ENCODE measurements at places on chromosomes 4 and X. TPM values are rescaled to one million over a fixed set of nuclear protein-coding genes. Genes with fewer than 3 reads are reported as not detected.

Gene GAGE12E
- not detected for total RNA-seq

Gene EDNRA
- total RNA-seq, result not detected

Gene XK
- total RNA-seq, result 0.04 TPM

Gene ARHGAP36
- total RNA-seq, result not detected

Gene HELT
- not detected for total RNA-seq

Gene P2RY8
- total RNA-seq, result 107 TPM

GRCh38 chr4:94411296-94411695 is 40.4 kb upstream of the PDLIM5 start:
- no peaks in the 10 kb centered on the region for H3K4me1 ChIP-seq
- no peaks in the 10 kb centered on the region for H3K36me3 ChIP-seq
- H3K27me3 ChIP-seq, result peaks cover 18% of the 10 kb centered on the region
- no peak for DNase-seq

GRCh38 chrX:76172325-76172893 is 453 bp upstream of the PBDC1 start:
- H3K27ac ChIP-seq, result peak overlapping the region; percentile 96
- DNase-seq, result no peak
- peaks cover 47% of the 10 kb centered on the region for H3K4me1 ChIP-seq
- peak overlapping the region; percentile 94 for H3K4me3 ChIP-seq

- no peak overlapping the region for H3K4me3 ChIP-seq
- H3K27me3 ChIP-seq, result peaks cover 2% of the 10 kb centered on the region
- H3K4me1 ChIP-seq, result no peaks in the 10 kb centered on the region
- H3K27ac ChIP-seq, result no peak overlapping the region
Measured at GRCh38 chrX:153492543-153492942, 2.2 kb upstream of the BGN start.

DNA sequence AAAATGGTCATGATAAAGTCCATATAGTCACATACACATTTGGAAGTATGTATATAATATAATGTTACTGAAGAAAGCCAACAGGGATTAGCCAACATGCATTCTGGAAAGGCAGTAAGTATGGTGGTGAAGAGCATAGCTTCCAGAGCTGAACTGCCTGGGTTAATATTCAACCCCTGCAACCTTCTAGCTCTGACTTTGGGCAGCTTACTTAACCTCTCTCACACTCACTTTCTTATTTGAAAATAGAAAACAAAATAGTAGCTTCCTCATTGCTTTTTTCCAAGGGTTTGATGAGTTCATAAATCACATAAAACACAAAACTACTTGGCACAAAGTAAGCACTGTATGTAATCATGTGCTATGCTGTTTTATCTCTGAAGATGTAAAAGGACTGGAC is 216.4 kb downstream of the CHIC2 start:
- H3K4me1 ChIP-seq, result no peaks in the 10 kb centered on the region
- H3K27ac ChIP-seq, result no peak overlapping the region
- no peak for DNase-seq
- no peak overlapping the region for H3K4me3 ChIP-seq
- no peaks in the 10 kb centered on the region for H3K36me3 ChIP-seq
- H3K27me3 ChIP-seq, result peaks cover 6% of the 10 kb centered on the region

- H3K4me1 ChIP-seq, result no peaks in the 10 kb centered on the region
- no peaks in the 10 kb centered on the region for H3K36me3 ChIP-seq
- no peaks in the 10 kb centered on the region for H3K27me3 ChIP-seq
- H3K4me3 ChIP-seq, result no peak overlapping the region
- DNase-seq, result no peak
Measured at GRCh38 chrX:34805951-34806350, 136.6 kb upstream of the FAM47B start.

DNA sequence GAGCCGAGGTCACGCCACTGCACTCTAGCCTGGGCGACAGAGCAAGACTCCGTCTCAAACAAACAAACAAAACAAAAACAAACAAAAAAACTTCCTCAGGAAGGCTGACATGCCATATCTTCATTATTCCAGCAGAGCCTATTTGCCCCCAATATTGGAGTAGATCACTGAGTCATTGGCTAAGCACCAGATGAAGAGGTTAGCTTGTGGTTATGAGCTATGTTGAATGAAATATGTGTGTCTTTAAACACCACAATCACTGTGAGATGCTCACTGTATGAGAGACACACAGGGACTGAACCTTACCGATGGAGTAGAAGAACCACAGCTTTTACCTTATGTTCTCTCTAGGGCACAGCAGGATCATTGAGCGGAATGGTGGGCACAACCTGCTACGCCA is 122.1 kb upstream of the EOLA2 start:
- no peak overlapping the region for H3K4me3 ChIP-seq
- no peak overlapping the region for H3K27ac ChIP-seq
- H3K4me1 ChIP-seq, result peaks cover 1% of the 10 kb centered on the region
- H3K27me3 ChIP-seq, result peaks cover 9% of the 10 kb centered on the region

GRCh38 chrX:136318895-136319597 is 18.3 kb downstream of the ADGRG4 start:
- no peaks in the 10 kb centered on the region for H3K36me3 ChIP-seq
- H3K27me3 ChIP-seq, result no peaks in the 10 kb centered on the region
- H3K27ac ChIP-seq, result no peak overlapping the region
- H3K4me1 ChIP-seq, result no peaks in the 10 kb centered on the region
- no peak for DNase-seq

GRCh38 chr4:106941841-106942240 is 94.3 kb downstream of the DKK2 start:
- H3K27ac ChIP-seq, result no peak overlapping the region
- H3K27me3 ChIP-seq, result no peaks in the 10 kb centered on the region
- no peak overlapping the region for H3K4me3 ChIP-seq

DNA sequence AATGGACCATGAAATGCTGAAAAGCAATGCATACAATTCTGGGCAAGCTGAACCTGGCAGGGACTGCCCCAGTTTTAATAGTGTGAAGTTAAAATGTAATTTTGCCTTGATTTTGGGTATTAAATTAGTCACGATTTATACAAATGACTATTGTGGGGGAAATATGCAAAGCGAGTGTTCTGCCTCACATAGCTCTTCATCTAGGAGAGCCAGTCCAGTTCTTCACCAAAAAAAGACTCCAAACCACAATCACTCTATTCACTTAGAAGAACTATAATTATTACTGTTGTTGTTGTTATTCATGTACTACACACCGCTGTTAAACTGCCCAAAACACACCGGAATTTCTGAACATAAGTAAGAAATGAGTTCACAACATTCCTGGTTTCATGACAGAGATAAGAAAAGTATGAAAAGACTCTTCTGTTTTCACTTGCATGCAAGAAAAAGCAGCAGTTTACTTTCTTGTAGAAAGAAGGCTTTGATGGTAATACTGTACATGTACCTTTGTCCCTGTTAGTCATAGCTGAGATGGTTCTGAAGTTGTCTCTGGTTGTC is 101.9 kb downstream of the QRFPR start:
- H3K36me3 ChIP-seq, result no peaks in the 10 kb centered on the region
- H3K27me3 ChIP-seq, result peaks cover 7% of the 10 kb centered on the region
- no peak overlapping the region for H3K27ac ChIP-seq
- no peaks in the 10 kb centered on the region for H3K4me1 ChIP-seq
- no peak overlapping the region for H3K4me3 ChIP-seq

DNA sequence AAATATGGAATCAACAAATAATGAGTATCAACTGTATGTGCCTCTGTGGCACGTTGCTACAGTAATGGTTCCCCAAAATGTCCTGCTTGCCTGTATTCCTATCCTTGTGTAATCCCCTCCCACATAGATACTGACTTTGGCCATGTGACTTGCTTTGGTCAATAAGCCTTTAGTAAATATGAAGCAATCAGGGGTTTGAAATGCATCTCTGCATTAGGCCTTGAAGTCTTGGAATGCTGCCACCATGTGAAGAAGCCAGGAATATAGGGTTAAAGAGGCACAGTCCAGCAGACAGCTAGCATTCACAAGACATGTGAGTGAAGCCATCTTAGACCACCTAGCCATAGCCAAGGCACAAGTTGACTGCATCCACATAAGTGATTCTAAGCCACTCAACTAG is 190.9 kb downstream of the GABRB1 start:
- DNase-seq, result no peak
- H3K4me1 ChIP-seq, result no peaks in the 10 kb centered on the region
- H3K27ac ChIP-seq, result no peak overlapping the region

GRCh38 chr4:40211224-40212185 is 14.7 kb downstream of the RHOH start:
- peaks cover 86% of the 10 kb centered on the region for H3K4me1 ChIP-seq
- H3K27me3 ChIP-seq, result no peaks in the 10 kb centered on the region
- H3K27ac ChIP-seq, result peak overlapping the region; percentile 86
- peaks cover 85% of the 10 kb centered on the region for H3K36me3 ChIP-seq

DNA sequence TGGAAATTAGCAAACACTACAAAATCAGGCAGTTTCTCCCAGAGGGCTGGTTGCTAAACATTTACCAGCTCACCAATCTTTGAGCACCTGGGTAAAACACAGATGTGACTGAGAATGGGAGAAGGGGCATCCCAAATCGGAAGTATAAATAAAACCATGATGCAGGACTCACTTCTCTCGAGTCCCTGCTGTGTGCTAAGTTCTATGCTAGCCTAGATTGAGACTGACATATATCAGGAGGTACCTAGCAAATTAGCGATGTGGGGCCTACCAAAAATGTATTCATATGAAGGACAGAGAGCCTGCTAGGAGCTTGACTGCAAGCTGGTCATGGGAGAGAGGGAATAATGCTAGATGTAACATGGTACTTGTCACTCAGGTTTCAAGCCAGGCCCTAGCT is 171.9 kb upstream of the PGRMC2 start:
- H3K4me3 ChIP-seq, result no peak overlapping the region
- H3K36me3 ChIP-seq, result no peaks in the 10 kb centered on the region
- no peaks in the 10 kb centered on the region for H3K27me3 ChIP-seq
- H3K4me1 ChIP-seq, result peaks cover under 1% of the 10 kb centered on the region

DNA sequence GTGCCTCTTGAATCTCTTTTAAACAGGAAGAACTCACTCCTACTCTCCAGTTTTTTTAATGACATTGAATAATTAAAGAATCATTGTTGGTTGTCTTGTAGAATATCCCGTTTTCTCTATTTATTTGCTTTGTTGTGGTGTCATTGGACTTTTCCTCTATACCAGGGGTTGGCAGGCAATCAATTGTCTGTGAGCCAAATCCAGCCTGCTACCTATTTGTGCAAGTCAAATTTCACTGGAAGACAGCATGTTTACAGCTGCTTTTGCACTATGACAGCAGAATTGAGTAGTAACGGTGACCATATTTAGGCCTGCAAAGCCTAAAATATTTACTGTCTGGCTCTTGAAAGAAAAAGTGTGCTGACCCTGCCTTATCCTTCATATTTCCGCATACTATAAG is 34.8 kb downstream of the POLA1 start:
- no peak overlapping the region for H3K4me3 ChIP-seq
- no peaks in the 10 kb centered on the region for H3K4me1 ChIP-seq
- no peak for DNase-seq
- H3K27me3 ChIP-seq, result no peaks in the 10 kb centered on the region
- peaks cover 28% of the 10 kb centered on the region for H3K36me3 ChIP-seq

- no peaks in the 10 kb centered on the region for H3K4me1 ChIP-seq
- H3K27me3 ChIP-seq, result peaks cover 1% of the 10 kb centered on the region
- H3K4me3 ChIP-seq, result no peak overlapping the region
- no peaks in the 10 kb centered on the region for H3K36me3 ChIP-seq
Measured at GRCh38 chrX:22163326-22163725, 109.4 kb upstream of the CBLL2 start.

- peaks cover 23% of the 10 kb centered on the region for H3K27me3 ChIP-seq
- H3K4me1 ChIP-seq, result no peaks in the 10 kb centered on the region
- H3K36me3 ChIP-seq, result no peaks in the 10 kb centered on the region
- H3K4me3 ChIP-seq, result no peak overlapping the region
- H3K27ac ChIP-seq, result no peak overlapping the region
Measured at GRCh38 chr4:9800848-9801247, 19.4 kb downstream of the DRD5 start.

- H3K4me3 ChIP-seq, result no peak overlapping the region
- no peak overlapping the region for H3K27ac ChIP-seq
- no peaks in the 10 kb centered on the region for H3K27me3 ChIP-seq
- peaks cover 11% of the 10 kb centered on the region for H3K4me1 ChIP-seq
- no peaks in the 10 kb centered on the region for H3K36me3 ChIP-seq
Measured at GRCh38 chr4:19729886-19730651, 521.6 kb upstream of the SLIT2 start.

DNA sequence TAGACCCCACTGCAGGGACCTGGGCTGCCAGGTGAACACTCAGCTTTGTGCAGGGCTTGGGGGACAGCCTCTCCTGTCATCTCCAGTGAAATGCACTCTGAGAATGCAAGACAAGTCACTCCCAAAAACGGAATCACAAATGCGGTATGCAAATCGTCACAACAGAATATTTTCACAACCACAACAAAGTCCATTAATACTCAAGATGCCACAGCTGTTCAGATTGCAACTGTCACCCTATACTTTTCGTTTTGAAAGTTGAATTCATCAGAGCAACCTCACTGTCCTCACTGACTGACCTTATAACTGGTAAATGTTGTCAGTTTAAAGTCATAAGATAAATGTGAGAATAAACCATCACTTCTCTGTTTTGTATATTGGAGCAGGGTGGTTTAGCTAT is 16.6 kb downstream of the JAKMIP1 start:
- peaks cover 72% of the 10 kb centered on the region for H3K4me1 ChIP-seq
- peaks cover 2% of the 10 kb centered on the region for H3K27me3 ChIP-seq
- peak; percentile 33 for DNase-seq
- H3K27ac ChIP-seq, result peak overlapping the region; percentile 80
- peaks cover 57% of the 10 kb centered on the region for H3K36me3 ChIP-seq

DNA sequence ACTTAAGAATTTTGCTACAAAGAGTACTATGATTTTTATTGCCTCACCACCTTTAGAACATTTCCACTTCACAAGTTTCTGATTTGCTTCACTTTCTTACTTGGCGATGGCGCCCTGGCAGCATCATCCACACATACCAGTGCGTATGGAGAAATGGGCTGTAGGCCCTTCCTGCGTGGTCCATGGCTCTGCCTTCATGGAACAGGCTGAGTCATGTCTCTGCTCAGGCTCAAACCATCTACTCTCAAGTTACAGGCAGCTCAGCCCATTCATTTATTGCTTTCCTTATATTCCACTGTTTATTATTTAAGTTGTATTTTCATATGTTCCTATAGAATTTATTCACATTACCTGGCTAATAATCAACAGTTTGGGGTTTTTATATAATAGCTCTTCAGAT is 21.1 kb downstream of the CASP3 start:
- H3K27ac ChIP-seq, result no peak overlapping the region
- no peak for DNase-seq
- peaks cover 81% of the 10 kb centered on the region for H3K36me3 ChIP-seq
- H3K4me3 ChIP-seq, result no peak overlapping the region

GRCh38 chrX:7372825-7373525 is 225.0 kb upstream of the PUDP start:
- no peaks in the 10 kb centered on the region for H3K27me3 ChIP-seq
- DNase-seq, result no peak
- no peaks in the 10 kb centered on the region for H3K36me3 ChIP-seq
- H3K27ac ChIP-seq, result no peak overlapping the region
- no peak overlapping the region for H3K4me3 ChIP-seq
- no peaks in the 10 kb centered on the region for H3K4me1 ChIP-seq

Data from activated CD4-positive, alpha-beta T cell treated with anti-CD3 and anti-CD28 coated beads, Interleukin-2, amount 10 ng/mL, durations not matched to agents 7 days and 5 days (primary cell).